PC-9 (cell line): ENCODE measurements at places on chromosomes 2 and 18. TPM values are rescaled to one million over a fixed set of nuclear protein-coding genes. Genes with fewer than 3 reads are reported as not detected.

DNA sequence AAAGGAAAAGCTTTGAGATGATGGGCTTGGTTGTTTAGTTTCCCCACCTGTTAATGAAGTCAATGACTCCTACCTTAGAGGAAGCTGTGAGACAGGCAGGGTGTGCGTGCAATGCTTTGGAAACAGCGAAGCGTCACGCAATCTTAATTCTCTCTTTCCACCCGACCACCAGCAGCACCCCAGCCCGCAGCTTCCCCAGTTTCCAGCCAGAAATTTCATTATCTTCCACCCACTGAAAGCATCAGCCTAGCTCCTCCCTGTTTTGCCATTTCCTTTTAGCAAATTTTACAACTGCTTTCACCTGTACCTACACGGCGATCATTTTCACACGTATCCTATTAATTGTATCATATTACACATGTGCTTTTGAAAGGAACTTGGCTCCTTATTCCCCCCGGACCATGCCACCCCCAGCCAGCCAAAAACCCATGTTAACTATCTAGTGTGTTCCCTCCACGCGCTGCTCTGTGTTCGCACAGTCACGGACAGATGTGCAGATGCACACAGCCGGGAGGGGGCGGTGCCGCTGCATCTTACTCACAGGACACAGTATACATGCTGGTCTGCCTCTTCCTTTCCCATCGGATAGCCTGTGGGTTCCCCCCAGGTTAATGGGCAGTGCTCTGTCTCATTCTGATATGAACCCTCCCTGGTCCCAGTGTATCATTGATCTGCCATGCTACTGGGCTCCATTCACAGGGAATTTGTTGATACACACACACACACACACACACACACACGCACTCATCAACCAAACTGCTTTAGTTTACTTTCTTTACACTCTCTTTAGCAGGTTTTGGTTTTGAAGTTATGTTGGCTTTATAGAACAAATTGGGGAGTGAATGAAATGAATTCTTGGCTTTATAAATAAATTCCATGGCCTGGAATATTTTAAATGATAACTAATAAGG lies 22.4 kb downstream of the CYP27C1 start:
- H3K36me3 ChIP-seq = no peaks in the 10 kb centered on the region; the same call in 1 of the 2 replicates
- no peak overlapping the region for H3K4me3 ChIP-seq
- no peaks in the 10 kb centered on the region for H3K4me1 ChIP-seq
- DNase-seq = peak; percentile 71

GRCh38 chr2:110099471-110100225 lies 16.0 kb downstream of the MALL start:
- peaks cover 83% of the 10 kb centered on the region for H3K4me1 ChIP-seq
- H3K4me3 ChIP-seq = no peak overlapping the region
- no peaks in the 10 kb centered on the region for H3K27me3 ChIP-seq
- H3K27ac ChIP-seq = peak overlapping the region; percentile 100

- 0 out of 2 replicates have a peak, but pooled peaks cover 3% of the 10 kb centered on the region for H3K36me3 ChIP-seq
- H3K4me1 ChIP-seq = peaks cover 16% of the 10 kb centered on the region
- H3K27ac ChIP-seq = no peak overlapping the region
Measured at GRCh38 chr2:233857511-233858141, 3.3 kb upstream of the HJURP start.

GRCh38 chr18:3048121-3048520 lies 35.2 kb upstream of the LPIN2 start:
- no peaks in the 10 kb centered on the region for H3K36me3 ChIP-seq
- no peak for DNase-seq
- H3K4me3 ChIP-seq = no peak overlapping the region
- no peak overlapping the region for H3K27ac ChIP-seq

DNA sequence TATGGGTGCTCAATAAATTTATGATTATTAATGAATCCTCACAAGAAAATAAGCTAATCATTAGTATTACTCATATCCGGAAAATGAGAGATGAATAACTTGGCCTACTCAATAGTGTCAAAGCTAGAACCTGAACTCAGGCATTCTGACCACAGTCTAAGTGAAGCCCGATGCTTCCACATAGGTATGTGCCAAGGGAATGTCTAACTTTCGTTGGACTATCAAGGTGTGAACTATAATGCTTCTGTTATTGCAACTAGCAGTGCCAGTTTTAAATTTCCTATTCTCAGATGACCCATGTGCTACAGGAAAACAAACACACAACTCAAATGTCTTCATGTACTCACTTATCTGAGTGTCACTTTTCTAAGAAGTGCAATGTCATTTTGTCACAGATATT lies 1.8 kb downstream of the BARD1 start:
- H3K36me3 ChIP-seq = no peaks in the 10 kb centered on the region
- no peaks in the 10 kb centered on the region for H3K27me3 ChIP-seq
- H3K4me3 ChIP-seq = peak overlapping the region; percentile 75
- H3K4me1 ChIP-seq = peaks cover 35% of the 10 kb centered on the region
- H3K27ac ChIP-seq = peak overlapping the region; percentile 83
- DNase-seq = no peak

- H3K27ac ChIP-seq = peak overlapping the region; percentile 29; the same call in 1 of the 2 replicates
- DNase-seq = no peak
- H3K4me3 ChIP-seq = peak overlapping the region; percentile 93
Measured at GRCh38 chr2:74458938-74459363, 713 bp downstream of the WBP1 start.

DNA sequence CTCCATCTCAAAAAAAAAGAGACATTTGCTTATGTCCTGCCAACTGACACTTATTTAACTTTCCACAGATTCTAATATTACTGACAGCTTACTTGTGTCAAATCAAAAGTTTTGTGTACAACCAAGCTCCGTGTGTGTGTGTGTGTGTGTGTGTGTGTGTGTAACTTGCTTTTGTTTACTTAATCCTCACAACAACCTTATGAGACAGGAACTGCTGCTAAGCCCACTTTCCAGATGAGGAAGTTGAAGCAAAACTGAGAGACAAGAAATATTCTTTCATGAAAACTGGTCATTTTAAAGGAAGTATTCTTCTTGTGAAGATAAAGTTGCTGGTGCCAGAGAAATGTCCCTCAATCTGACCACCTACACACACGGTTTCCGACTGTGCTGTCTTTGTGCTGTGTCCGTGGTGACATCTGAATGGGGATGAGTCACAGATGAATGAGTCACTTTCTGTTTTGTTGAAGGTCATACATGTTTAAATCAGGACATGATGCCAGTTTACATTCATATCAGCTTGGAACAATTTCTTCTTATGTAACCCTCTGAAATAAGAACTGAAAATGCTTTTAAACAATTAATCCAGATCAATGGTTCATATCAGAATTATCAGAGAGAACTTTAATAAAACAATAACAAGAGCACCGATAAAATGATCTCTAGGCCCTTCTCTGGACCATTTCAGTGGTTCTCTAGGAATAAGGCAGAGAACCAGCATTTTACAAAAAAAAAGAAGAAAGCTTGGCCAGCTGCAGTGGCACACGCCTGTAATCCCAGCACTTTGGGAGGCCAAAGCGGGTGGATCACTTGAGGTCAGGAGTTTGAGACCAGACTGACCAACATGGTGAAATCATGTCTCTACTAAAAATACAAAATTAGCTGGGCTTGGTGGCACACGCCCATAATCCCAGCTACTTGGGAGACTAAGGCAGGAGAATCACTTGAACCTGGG lies 95.5 kb downstream of the THNSL2 start:
- no peak for DNase-seq
- no peak overlapping the region for H3K4me3 ChIP-seq
- H3K4me1 ChIP-seq = no peaks in the 10 kb centered on the region
- H3K27ac ChIP-seq = no peak overlapping the region
- no peaks in the 10 kb centered on the region for H3K36me3 ChIP-seq

DNA sequence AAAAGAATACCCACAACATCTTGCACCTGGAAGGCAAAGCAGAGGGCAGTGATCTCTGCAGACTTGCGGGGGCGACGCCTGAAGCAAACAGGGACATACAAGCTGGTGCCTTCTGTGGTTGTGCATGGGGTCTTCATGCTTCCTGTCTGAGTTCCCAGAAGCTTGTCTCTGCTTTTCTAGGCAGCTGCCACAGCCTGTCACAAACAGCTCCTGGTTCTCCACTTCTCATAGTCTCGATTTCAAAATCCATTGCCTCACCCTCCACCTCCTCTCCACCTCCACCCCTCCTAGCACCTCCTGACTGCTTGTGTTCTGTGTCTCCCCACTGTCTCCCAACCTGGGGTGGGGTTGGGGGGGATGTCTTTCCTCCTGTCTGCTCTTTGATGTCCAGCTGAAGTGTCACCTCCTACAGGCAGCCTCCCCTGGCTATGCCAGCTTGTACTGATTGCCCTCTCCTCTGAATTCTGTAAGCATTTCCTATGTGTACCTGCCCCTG lies 1.7 kb upstream of the PROC start:
- no peak for DNase-seq
- no peak overlapping the region for H3K27ac ChIP-seq
- no peaks in the 10 kb centered on the region for H3K36me3 ChIP-seq
- peak overlapping the region; percentile 50 for H3K4me3 ChIP-seq
- peaks cover 54% of the 10 kb centered on the region for H3K4me1 ChIP-seq
- H3K27me3 ChIP-seq = no peaks in the 10 kb centered on the region

GRCh38 chr2:29718076-29718686 lies 203.2 kb downstream of the ALK start:
- DNase-seq = no peak
- H3K27ac ChIP-seq = no peak overlapping the region
- no peaks in the 10 kb centered on the region for H3K36me3 ChIP-seq
- H3K4me1 ChIP-seq = no peaks in the 10 kb centered on the region

- DNase-seq = no peak
- no peak overlapping the region for H3K27ac ChIP-seq
- H3K4me3 ChIP-seq = no peak overlapping the region
- H3K27me3 ChIP-seq = no peaks in the 10 kb centered on the region
- no peaks in the 10 kb centered on the region for H3K4me1 ChIP-seq
- H3K36me3 ChIP-seq = 0 out of 2 replicates have a peak, but pooled peaks cover 5% of the 10 kb centered on the region
Measured at GRCh38 chr2:231970461-231970860, 8.9 kb downstream of the DIS3L2 start.

GRCh38 chr2:45820048-45820447 lies 168.6 kb downstream of the PRKCE start:
- no peak overlapping the region for H3K4me3 ChIP-seq
- DNase-seq = no peak
- peaks cover 53% of the 10 kb centered on the region for H3K4me1 ChIP-seq
- H3K36me3 ChIP-seq = no peaks in the 10 kb centered on the region
- H3K27ac ChIP-seq = no peak overlapping the region

DNA sequence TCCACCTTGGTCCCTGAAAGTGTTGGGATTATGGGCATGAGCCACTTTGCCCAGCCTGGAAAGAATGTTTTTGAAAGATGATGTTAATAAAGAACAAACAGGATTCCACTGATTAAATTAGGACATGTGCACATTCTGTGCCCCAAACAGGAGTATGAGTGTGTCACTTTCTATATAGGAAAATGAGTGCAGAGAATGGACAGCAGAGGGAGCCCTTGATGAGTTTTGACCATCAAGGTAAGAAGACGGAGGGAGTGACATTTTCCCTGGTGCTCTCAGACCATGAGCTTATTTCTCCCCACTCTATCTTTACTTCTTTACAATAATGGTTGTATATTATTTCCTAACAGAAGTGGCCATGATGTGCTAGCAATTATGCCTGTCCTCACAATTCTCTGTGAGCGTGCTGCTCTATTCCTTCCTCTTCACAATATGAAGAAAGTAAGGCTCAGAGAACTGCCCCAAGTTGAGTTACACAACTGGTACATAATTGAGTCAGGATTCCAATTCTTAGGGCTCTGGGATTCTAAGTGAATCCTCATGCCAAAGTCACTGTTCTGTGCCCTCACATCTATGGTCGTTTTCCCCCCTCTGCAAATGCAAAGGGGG lies 20.6 kb downstream of the RPL37A start:
- no peak overlapping the region for H3K27ac ChIP-seq
- H3K4me3 ChIP-seq = no peak overlapping the region
- H3K4me1 ChIP-seq = 0 out of 2 replicates have a peak, but pooled peaks cover 3% of the 10 kb centered on the region

DNA sequence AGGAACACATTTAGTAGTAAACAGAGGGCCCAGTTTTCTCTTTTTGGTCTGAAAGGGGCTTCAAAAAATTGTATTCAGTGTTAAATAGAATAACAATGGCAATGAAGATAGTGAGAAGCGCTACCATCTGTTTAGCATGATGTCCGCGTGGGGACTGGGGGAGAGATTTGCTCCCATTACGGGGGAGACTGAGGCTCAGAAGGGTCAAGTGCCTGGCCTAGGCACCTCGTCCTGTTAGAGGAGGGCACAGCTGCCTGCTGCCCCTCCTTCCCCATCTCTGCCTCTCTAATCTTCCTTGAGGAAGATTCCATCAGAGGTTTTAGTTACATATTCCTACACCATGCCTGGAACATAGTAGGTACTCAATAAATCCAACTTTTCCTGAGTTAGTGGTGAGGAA lies 10.1 kb upstream of the TMEM185B start:
- peaks cover 40% of the 10 kb centered on the region for H3K4me1 ChIP-seq
- no peaks in the 10 kb centered on the region for H3K36me3 ChIP-seq
- no peak for DNase-seq
- H3K27ac ChIP-seq = no peak overlapping the region
- no peak overlapping the region for H3K4me3 ChIP-seq

HAAO gene
- total RNA-seq = 0.73 TPM in 1 of 2 replicates, not detected in the other

ANKRD62 gene
- 0.20 TPM in 1 of 2 replicates, not detected in the other for total RNA-seq

C2orf15 gene
- total RNA-seq = 16.9 and 18.0 TPM in 2 replicates

SLC30A3 gene
- total RNA-seq = 1.5 and 2.3 TPM in 2 replicates

TYMS gene
- total RNA-seq = 138 and 149 TPM in 2 replicates
